ENCODE measurements at places on chromosomes 12 and 14.

- peak; percentile 58 for DNase-seq
Observed at GRCh38 chr14:34781242-34781641, 66.8 kb upstream of the CFL2 start.

- DNase-seq, result no peak
Observed at GRCh38 chr12:128840862-128841468, 12.3 kb upstream of the GLT1D1 start.

DNA sequence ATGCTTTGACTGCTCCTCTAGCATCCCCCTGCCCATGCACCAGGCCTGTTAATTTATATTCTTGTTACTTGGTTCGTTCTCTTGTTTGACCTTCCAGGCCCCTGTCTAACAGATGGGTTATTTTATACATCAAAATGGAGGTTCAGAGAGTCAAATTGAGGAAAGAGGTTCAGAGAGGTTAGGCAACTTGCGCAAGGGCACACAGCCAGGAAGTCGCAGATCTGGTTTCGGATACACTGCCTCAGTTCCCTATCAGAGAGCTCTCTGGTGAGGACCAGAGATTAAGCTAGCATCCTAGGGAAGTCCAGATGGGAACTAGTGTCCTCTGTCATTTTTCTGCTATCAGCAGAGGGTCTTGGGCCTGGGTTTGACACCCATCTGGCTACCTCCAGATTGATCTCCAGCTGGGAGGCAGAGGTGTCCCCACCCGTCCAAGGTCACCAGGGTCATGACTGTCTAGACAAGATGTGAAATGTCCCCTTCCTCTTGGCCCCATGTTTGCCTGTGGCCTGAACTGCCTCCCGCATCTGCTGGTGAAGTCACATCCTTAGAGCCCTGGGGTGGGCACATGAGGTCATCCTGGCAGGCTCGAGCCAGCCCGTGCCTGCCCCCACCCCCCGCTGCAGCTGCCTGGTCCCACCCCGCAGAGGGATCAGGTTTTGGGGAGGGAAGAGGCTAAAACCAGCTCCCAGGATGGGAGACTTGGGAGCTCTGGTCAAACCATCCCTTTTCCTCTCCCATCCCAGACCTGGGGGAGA is 84.3 kb upstream of the NCOR2 start:
- no peak for DNase-seq

GRCh38 chr14:61511558-61511948 is 183.8 kb upstream of the HIF1A start:
- DNase-seq, result no peak

DNA sequence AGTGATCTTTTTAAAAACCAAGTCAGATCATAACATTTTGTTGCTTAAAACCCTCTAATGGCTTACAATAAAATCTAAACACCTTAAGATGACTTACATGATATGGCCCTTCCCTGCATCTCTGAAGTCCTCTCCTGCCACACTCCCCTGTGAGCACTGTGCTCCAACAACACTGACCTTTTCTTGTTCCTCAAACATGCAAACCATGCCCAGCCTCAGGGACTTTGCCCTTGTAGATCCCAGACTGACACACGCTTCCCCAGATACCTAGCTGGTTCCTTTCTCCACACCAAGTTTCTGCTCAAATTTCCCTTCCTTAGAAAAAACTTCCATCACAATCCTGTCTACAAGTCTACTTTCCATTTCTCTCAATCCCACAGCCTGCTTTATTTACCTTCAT is 128.6 kb downstream of the IPO8 start:
- DNase-seq, result no peak

GRCh38 chr14:30129807-30130206 is 202.2 kb upstream of the PRKD1 start:
- no peak for DNase-seq

DNA sequence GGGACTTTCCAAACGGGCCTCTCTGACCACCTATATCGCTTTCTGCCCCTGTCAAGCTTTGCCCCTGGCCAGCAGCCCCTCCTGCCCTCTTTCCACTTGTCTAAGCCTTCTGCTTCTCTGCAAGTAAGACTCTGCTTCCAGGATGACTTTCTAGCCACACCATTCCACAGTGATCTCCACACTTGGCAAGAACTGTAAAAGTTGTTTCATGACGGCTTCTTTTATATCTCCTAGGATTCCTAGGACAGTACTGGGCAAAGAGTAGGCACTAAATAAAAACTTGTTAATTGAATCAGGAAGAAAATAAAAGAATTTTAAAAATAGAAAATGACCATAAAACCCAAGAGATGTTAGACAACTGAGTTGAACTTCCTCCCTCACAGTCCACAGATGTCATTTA is 1.8 kb upstream of the PTPN21 start:
- peak; percentile 7 for DNase-seq

DNA sequence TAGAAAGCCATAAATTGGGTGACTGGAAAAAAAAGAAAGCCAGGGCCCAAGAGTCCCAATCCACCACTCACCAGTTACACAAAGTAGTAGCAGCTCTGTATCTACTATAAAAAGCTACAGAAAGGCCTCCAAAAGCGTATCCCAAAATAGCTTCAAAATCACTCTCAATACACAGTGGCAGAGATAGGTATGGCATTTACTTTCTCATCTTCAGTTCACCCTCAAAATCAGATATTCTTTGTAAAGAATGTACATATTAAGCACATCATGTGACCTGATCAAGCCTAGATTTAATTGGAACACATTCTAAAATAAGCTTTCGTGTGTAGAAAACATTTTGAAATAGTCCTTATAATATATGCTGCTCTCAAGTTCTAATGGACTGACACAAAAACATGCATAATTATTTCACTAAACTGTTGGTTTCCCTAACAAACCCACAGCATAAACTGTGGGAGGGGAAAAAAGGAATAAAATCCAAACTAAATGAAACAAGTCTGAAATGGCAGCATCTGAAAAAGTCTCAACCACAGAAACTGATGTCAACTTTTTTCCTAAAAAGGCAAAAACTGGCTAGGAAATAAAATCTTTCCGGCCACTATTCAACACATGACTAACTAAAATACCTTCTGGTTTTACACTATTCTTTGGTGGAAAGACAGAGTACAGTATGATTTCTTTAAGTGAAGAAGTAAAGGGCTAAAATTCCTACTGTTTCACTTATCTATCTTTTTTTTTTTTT is 25.9 kb downstream of the UBE2N start:
- no peak for DNase-seq

All from hepatic stellate cell (primary cell).